ENCODE measurements at places on chromosomes 1 and 21. TPM values are rescaled to one million over a fixed set of nuclear protein-coding genes. Genes with fewer than 3 reads are reported as not detected.
A peak's percentile ranks its signal among the peaks of the same experiment; 100 is the strongest.

DNA sequence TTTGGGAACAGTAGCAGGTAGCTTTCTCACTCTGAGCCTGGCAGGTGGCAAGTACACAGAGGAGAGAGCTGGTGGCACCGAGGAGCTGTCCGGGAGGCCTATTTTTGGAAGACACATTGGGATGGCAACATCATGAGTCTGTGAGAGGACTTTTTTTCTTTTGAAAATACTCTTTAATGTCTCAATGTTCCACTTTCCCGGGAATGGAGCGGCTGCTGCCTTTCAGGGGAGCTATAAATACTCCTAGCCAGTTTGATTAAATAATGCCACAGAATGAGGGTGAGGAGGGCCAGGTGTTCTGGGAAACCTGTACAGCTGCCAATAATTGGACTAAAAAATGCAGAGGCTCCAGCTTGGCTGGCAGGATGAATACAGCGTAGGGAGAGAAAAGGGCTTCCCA lies 93.3 kb upstream of the COG2 start:
- H3K36me3 ChIP-seq = no peaks in the 10 kb centered on the region
- H3K27ac ChIP-seq = no peak overlapping the region
- no peaks in the 10 kb centered on the region for H3K4me1 ChIP-seq
- H3K27me3 ChIP-seq = peaks cover 15% of the 10 kb centered on the region
- no peak for DNase-seq
- no peak overlapping the region for H3K4me3 ChIP-seq

DNA sequence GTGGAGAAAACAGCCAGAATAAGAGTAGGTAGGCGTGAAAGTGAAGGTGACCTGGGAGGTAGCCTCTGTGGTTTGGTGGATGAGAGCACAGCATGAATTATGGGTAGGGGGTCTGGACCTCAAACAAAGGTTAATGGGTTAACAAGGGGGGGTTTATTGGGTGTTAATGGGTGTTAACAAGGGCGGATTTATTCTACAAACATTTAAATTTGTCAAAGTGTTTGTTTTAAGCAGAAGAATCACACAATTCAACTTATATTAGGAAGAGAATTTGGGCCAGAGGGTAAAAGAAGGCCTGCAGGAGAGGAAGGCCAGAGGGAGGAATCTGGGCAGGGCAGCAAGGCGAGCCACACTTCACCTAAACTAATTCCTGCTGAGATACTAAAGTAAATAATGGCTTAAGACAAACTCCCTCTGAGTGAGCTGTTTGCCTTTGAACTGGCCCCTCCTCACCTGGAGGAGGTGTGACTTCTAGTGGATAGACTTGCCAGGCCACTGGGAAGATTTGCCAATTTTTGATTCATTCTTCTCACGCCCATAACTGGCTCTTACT lies 191.7 kb downstream of the GIPC2 start:
- H3K36me3 ChIP-seq = no peaks in the 10 kb centered on the region
- no peak overlapping the region for H3K4me3 ChIP-seq
- no peak overlapping the region for H3K27ac ChIP-seq
- no peak for DNase-seq
- H3K4me1 ChIP-seq = no peaks in the 10 kb centered on the region
- peaks cover 4% of the 10 kb centered on the region for H3K27me3 ChIP-seq

DNA sequence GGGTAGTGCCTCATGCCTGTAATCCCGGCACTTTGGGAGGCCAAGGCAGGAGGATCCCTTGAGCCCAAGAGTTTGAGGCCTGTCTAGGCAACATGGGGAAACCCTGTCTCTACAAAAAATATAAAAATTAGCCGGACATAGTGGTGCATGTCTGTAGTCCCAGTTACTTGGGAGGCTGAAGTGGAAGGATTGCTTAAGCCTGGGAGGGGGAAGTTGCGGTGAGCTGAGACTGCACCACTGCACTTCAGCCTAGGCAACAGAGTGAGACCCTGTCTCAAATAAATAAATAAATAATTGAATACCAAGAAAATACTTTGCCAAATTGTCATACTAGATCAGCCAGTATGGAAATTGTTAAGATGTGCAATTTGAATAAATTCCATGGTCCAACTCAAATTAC lies 5.9 kb upstream of the RBBP5 start:
- H3K36me3 ChIP-seq = no peaks in the 10 kb centered on the region
- no peak for DNase-seq
- H3K4me1 ChIP-seq = peaks cover 4% of the 10 kb centered on the region
- no peak overlapping the region for H3K27ac ChIP-seq

- H3K27ac ChIP-seq = peak overlapping the region; percentile 76
- no peak for DNase-seq
- no peaks in the 10 kb centered on the region for H3K27me3 ChIP-seq
- H3K36me3 ChIP-seq = peaks cover 5% of the 10 kb centered on the region
Observed at GRCh38 chr1:227734546-227734855, 601 bp downstream of the JMJD4 start.

- H3K27ac ChIP-seq = no peak overlapping the region
- H3K27me3 ChIP-seq = no peaks in the 10 kb centered on the region
- H3K36me3 ChIP-seq = no peaks in the 10 kb centered on the region
- no peak overlapping the region for H3K4me3 ChIP-seq
Observed at GRCh38 chr1:91278754-91279153, 125.9 kb downstream of the HFM1 start.

UTS2 gene
- total RNA-seq = not detected
